ENCODE measurements at places on chromosomes 6 and 20. TPM values are rescaled to one million over a fixed set of nuclear protein-coding genes. Genes with fewer than 3 reads are reported as not detected.

Gene TRIM31
- not detected for total RNA-seq

Gene BAG2
- total RNA-seq: 9.5 TPM

Gene LATS1
- 31.7 TPM for total RNA-seq

Gene EEF1A2
- total RNA-seq: 1.3 TPM

Gene PREP
- total RNA-seq: 13.7 TPM

Gene APOM
- 2.3 TPM for total RNA-seq

Gene SLC52A3
- 0.92 TPM for total RNA-seq

Gene EDN1
- total RNA-seq: 1.0 TPM

Gene RAB44
- not detected for total RNA-seq

Gene MLN
- total RNA-seq: not detected

Gene PARD6B
- 18.1 TPM for total RNA-seq

Measured in thyroid gland (tissue), 4 donors.